ENCODE measurements at places on chromosomes 4 and X.

DNA sequence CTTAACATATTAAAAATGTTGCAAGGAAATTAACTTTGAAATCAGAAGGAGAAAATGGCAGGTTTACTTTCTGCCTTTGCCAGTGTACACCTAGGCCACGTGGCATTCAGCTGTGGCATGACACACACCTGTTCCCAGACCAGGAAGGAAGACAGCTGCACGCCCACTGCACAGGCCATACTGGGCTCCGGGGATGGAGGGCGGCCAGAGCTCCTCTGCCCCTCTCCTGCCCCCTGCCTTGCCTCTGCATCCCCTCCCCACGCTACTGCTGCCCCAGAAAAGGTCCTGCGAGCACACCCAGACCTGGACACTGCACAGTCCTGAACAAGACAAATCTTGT is 68.4 kb downstream of the GATB start:
- no peak for DNase-seq

- DNase-seq: no peak
Observed at GRCh38 chr4:61727286-61727685, 527.2 kb downstream of the ADGRL3 start.

DNA sequence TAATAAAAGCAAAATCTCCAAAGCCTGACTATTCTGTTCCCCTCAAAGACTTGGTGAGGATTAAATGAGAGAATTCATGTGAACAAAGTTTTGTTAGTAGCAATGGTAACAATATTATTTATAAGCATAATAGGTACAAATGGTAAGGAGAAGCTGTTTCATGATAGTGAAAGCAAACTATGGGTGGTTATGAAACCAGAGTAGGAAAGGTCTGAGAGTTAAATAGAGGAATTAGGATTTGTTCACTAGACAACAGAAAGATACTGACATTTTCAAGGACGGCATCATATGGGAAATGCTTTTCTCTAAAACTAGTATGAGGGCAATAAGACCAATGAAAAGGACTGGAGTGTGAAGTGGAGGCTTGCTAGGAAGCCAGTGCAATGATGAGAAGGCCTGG is 128.6 kb upstream of the FTHL17 start:
- no peak for DNase-seq

- no peak for DNase-seq
Observed at GRCh38 chr4:171031338-171031737, 781.9 kb upstream of the GALNTL6 start.

DNA sequence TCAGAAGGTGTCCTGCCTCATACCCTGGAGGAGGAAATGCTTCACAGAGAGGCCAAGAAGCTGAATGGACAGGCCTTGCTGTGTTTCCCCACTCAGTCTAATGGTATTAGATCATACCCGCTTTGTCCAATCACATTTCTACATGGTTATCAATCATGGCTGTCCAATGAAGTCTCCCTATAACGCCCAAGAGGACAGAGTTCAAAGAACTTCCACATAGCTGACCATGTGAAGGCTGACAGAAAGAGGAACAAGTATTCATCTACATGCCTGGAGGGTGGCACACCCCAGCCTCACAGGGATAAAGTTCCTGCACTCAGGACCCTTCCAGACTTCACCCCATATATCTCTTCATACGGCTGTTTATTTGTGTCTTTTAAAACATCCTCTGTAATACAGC is 123.4 kb downstream of the MANBA start:
- DNase-seq: no peak

GRCh38 chrX:17077361-17077760 is 130.9 kb downstream of the REPS2 start:
- DNase-seq: no peak

DNA sequence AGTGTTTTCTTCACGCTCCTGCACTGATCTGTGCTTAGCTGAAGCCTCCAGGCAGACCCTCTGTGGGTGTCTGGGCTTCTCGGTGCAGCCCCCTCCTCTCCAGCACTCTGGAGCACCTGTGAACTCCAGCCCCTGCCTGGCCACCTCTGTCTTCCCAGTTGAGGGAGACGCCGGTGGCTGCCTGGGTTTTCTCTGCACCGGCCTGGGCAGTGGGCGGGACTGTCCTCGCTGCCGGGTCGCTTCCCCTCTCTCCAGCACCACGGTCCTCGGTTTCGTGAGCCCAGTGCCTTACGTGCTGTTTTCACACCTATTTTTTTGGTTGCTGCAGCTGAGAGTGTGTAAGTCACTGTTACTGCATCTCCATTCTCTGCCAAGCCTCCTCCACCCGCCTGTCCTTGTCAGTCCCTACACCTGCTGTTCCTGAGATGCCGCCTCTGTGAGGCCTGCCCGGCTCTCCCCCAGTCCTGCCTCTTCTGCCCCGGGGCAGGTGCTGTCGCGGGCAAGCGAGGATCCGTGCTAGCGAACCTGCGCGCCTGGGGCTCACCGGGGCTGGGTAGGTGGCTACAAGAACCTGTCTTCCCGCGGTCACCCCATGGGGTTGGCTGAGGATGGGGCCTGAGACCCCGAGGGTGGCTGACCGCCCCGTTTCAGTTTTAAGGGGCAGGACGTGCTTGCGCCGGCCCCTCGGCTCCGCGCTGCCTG is 2.4 kb upstream of the FGFRL1 start:
- no peak for DNase-seq
